ENCODE measurements at places on chromosomes 13 and 19. TPM values are rescaled to one million over a fixed set of nuclear protein-coding genes. Genes with fewer than 3 reads are reported as not detected.

Gene TEX101
- total RNA-seq, result not detected

Gene SERP2
- total RNA-seq, result 2.0 TPM

Gene ILF3
- 116 TPM for total RNA-seq

Gene MEIOSIN
- total RNA-seq, result not detected

Gene NCAN
- total RNA-seq, result 0.05 TPM

Gene PLPPR3
- 0.26 TPM for total RNA-seq

Gene MAMSTR
- total RNA-seq, result 8.7 TPM

Gene SIGLEC12
- total RNA-seq, result not detected

Gene GRIK5
- total RNA-seq, result 0.13 TPM

Gene NANOS3
- 0.83 TPM for total RNA-seq

Gene FGF22
- 0.16 TPM for total RNA-seq

Gene OR7A5
- total RNA-seq, result 0.67 TPM

Gene ZNF541
- 0.08 TPM for total RNA-seq

Gene CALR3
- total RNA-seq, result not detected

Gene C19orf81
- total RNA-seq, result not detected

Gene KBTBD7
- total RNA-seq, result 7.7 TPM

Gene ADGRL1
- 1.1 TPM for total RNA-seq

Gene TUBA3C
- not detected for total RNA-seq

Gene FARSA
- 47.8 TPM for total RNA-seq

Gene NLRP9
- not detected for total RNA-seq

Gene ZNF607
- total RNA-seq, result 4.6 TPM

Gene NKPD1
- total RNA-seq, result 0.10 TPM

Gene C19orf33
- total RNA-seq, result not detected

Measured in myocyte (in vitro differentiated cells).